ENCODE measurements at places on chromosomes 7 and 10. TPM values are rescaled to one million over a fixed set of nuclear protein-coding genes. Genes with fewer than 3 reads are reported as not detected.

DNA sequence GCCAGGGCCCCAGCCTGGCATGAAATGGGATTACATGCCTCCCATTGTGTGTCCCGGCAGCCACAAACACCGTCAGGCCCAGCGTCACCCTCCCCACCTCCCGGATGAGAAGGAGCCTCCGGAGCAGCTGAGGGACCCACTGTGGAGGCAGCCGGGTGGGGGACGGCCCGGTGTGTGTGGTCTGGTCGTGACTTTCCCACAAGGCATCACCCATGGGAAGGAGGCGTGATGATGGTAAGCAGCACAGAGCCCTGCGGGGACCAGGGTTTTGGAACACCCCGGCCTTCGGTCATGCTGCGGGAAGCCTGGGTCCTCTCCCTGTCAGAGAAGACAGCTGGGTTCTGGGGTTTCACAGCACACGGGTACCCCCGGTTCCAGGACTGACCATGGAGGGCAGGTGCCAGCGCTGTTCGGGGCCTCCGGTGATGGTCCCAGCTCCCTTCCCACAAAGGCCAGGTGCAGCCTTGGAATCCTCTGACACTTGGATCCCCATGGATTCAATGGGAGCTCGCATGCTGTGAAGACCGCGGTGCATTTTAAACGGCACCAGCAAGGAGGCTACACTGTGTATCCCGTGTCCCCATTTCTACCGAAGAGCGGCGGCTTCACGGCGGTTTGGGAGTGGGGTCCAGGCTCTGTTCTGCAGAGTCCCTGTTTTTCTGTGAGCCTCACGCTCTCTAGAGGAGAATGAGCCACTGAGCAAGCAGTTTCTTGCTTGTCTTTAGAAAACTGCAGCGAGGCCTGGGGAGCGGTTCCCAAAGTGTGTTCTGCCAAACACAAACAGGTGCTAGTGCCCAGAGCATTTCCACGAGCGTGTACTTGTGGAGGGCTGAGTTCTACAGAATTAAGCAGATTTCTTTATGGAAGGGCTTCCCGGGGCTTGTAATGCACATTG, 336.0 kb downstream of the ADARB2 start:
- no peaks in the 10 kb centered on the region for H3K36me3 ChIP-seq
- no peak for DNase-seq
- no peak overlapping the region for H3K27ac ChIP-seq
- H3K4me1 ChIP-seq, result peaks cover 4% of the 10 kb centered on the region
- H3K4me3 ChIP-seq, result no peak overlapping the region
- H3K27me3 ChIP-seq, result peaks cover 11% of the 10 kb centered on the region

DNA sequence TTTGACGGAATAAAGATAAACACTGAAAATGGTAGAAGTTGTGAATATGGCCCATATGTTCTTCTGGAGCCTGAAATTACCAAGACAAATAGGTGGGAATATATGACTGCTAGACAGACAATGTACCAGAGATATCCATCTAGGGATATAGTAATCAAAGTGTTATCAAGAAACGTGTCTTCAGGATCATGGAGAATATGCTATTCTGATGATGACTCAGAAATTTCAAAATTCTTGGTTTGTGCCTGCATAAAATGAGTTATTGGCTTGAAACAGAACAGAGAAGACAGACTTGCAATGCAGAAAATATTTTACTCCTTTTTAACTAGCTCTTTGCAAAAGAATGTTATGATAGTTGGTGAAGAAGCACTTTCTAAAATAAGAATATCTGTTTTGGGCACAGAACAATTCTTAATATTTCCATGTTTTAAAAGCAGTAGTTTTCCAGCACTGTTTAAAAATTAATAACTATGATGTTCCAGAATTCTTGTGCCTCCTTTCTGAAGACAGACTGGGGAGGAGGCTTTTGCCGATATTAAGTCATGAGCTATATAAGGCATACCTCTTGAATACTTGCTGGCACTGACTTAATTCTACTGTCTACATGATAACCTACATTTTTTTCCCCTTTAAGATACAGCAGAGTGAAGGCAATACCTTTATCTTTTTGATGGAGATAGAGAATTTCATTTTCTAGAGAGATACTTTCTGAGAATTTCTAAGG, 34.4 kb upstream of the CABCOCO1 start:
- no peak for DNase-seq
- H3K4me3 ChIP-seq, result no peak overlapping the region
- no peaks in the 10 kb centered on the region for H3K36me3 ChIP-seq
- peak overlapping the region; percentile 52 for H3K27ac ChIP-seq
- H3K4me1 ChIP-seq, result peaks cover 20% of the 10 kb centered on the region

DNA sequence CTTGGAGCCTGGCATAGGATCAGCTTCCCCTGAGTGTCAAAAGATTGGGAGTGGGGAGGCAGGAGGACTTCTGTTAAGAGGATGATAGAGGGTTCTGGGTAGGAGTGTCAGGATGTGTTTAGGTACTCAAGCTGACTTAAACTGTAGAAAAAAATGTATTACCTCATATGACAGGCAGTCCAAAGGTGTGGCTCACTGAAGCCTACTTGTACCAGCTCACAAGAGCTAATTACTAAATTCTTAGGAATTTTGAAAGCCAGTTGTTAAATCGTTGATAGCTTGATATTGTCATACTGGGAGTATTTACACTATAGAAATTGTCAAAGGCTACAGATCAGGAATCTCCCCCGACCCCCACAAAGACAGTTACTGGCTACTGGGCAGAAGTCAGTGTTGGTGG, 32.1 kb downstream of the FAS start:
- no peaks in the 10 kb centered on the region for H3K27me3 ChIP-seq
- H3K36me3 ChIP-seq, result peaks cover 15% of the 10 kb centered on the region
- no peak overlapping the region for H3K27ac ChIP-seq
- no peak overlapping the region for H3K4me3 ChIP-seq
- H3K4me1 ChIP-seq, result no peaks in the 10 kb centered on the region
- no peak for DNase-seq

The POR gene
- 97.3 TPM for total RNA-seq

The CYP2C19 gene
- total RNA-seq, result 0.68 TPM

Measured in suprapubic skin (tissue), 4 donors.